Uterine smooth muscle cell (primary cell): ENCODE measurements at places on chromosomes 3 and 15. TPM values are rescaled to one million over a fixed set of nuclear protein-coding genes. Genes with fewer than 3 reads are reported as not detected.

Gene FBN1
- total RNA-seq: 481 and 802 TPM in 2 replicates

Gene SERPINI2
- not detected in 2 replicates for total RNA-seq

Gene SNX33
- total RNA-seq: 9.6 and 11.2 TPM in 2 replicates

Gene C3orf20
- total RNA-seq: not detected in 2 replicates

Gene KLHL6
- total RNA-seq: under 0.01 TPM in 2 replicates

Gene SNTN
- not detected in 2 replicates for total RNA-seq
